LNCaP clone FGC (cell line): ENCODE measurements at places on chromosomes 6 and 20.

DNA sequence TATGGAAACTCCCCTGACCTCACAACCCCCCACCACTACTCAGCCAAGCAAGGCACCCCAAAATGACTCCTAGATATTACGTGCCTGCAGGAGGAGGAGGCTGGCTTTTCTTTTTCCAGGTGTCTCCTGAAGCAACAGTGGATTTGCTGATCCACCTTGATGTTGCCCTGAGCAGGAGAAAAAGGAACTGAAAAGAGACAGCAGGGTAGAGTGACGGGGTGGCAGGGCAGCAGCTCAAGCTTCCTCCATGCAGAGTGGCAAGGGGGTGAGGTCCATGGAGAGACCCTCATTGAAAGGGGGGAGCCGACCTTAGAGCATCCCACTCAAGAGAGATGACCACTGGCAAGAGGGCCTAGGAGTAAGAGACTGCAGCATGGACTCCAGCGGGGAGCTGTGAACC lies 112.0 kb upstream of the SIRPA start:
- DNase-seq = no peak

DNA sequence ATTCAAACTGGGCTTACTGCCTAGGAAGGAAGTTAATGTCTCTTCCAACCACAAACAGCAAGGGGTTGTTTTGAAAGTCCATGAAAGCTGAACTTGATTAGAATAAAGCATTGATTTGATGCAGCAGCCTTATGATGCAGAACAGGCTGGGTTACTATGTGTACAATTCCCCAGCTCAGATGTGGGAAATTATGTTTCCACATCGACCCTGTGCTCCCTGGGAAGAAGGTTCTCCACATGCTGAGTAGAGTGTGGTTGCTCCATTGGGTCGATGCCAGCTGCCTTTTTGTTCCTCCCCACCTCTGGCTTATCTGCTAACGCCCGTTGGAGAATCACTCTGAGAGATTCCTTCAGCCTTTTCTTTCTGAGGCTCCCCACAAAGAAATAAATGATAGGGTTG lies 1.2 kb downstream of the MAS1L start:
- no peak for DNase-seq

GRCh38 chr6:90079560-90080490 lies 185.6 kb downstream of the GJA10 start:
- no peak for DNase-seq

DNA sequence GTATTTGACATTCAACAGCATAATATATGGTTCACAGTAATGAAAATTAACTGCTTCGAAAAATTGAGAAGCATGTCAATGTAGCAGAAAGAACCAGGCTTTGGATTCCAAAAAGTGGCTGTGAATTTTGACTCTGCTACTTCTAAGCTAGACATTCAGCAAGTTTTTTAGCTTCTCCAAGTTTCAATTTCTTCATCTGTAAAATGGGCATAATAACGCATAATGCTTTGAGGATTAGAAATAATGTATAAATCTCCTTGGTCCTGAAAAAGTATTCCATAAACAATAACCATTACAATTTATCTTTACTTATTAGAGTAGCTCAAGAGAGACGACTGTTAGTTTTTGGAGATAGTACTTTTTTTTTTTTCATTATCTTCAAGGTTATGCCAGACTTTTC lies 7.7 kb downstream of the BLTP3A start:
- no peak for DNase-seq

GRCh38 chr6:4873928-4874327 lies 97.7 kb downstream of the CDYL start:
- no peak for DNase-seq

DNA sequence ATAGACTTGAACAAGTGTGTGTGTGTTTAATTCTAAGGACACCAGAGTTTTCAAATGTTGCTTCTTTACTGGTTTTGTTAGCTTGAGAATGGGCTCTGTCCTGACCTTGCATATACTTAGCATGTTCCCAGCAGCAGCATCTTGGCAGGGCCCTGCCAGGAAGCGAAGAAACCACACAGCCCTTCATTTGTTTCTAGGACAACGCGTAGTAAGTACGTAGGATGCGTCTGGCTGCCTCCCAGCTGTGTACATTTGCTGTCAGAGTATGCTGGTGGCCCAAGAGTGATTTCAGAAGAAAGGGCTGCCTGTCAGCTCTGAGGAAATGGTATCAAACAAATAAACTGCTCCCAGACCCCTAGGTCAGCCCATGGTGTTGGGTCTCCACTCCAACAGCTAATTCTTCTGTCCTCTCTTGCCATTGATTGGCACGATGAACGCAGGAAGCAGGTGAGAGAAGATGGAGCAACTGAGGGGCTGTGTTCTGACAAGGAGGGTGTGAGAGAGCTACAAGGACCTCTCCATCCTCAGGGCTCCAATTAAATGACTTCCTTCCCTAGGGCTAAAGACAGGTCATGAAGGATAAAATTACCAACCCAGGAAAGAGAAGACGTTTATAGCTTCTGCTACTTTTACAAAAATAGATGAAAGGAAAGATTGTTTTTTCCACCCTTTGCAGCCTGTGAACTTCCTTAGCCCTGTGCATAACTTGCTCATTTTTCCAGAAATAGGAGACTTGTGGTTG lies 55.9 kb upstream of the HDDC2 start:
- DNase-seq = no peak

GRCh38 chr6:159312206-159312605 lies 143.0 kb downstream of the FNDC1 start:
- DNase-seq = peak; percentile 7

GRCh38 chr20:33437141-33437911 lies 6.2 kb downstream of the SNTA1 start:
- DNase-seq = no peak

- DNase-seq = no peak
Observed at GRCh38 chr20:19648024-19648423, 110.0 kb upstream of the RIN2 start.

GRCh38 chr6:2449572-2449940 lies 204.2 kb upstream of the GMDS start:
- no peak for DNase-seq

GRCh38 chr6:87755708-87756671 lies 54.0 kb upstream of the AKIRIN2 start:
- DNase-seq = no peak

DNA sequence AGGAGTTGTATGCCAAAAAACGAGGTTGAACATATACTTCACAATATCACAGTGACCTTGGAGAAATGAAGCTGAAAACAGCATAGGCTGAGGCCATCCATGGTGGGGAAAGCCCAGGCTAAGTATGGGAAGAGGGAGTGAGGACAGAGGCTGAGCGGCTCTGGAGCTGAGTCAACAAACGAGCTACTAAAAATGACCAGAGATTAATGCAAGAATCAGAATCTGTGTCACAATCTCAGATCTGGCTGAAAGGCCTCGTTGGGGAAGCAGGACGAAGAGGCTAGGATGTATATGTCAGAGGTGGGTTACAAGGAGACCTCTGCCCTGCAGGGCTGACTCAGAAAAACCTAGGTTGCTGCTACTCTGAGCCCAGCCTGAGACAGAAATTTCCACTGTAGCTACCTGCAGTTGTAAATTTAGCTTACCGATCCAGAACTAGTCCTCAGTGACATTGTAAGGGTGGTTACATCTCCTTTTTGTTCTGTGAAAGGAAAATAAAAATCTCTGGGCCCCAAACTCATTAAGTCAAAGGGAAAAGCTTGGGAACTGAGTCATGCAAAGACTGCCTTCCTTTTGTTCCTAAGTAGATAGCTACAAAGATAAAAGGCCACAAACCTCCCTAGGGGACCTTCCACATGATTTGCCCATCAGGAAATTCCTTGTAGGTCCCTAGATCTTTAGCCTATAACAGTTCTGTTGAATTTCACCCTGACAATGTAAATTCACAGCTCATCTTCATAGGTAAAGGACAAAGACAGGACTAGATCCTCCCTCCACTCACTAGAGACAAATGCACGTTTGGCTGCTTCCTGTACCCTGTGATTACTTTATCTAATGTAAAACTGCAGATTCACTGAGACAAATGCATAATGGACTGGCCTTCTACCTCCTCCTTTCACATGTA lies 8.5 kb upstream of the TUBB2A start:
- no peak for DNase-seq

- DNase-seq = no peak
Observed at GRCh38 chr6:144008120-144008811, at the start of gene PLAGL1. PLAGL1 (minus strand) TSS chr6:144008259; CDS start chr6:143948136, 60,123 bp downstream.

DNA sequence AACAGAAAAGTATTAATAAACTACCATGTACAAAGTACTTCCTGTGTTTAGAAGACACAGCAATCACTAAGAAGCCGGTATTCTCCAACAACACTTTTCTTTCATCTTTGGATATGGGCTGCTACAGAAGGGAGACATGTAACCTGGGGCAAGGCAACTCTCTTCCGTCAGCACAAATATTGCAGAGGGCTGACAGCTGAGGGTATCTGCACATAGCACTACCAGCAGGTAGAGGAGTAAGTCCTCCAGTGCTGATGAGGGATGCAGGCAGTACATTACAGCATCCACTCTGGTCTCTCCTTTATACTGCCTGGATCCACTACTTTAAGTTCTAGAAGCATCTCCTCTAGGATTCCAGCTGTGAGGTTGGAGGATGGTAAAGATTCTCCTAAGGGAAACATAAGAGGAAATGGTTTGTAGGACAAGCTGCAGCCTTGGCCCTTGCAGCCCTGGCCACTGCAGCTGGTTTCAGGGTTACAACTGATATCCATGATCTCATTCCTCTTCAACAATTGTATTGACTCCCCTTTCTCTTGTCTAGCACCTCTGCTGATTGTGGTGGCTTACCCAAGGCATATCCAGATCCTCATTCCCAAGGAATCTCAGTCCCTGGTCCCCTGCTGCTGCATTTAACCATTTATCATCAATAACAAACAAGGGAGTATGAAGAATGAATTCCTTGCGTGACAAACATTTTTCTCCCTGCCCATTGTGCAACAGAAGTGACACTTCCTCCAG lies 110.7 kb upstream of the ADGRF1 start:
- no peak for DNase-seq

DNA sequence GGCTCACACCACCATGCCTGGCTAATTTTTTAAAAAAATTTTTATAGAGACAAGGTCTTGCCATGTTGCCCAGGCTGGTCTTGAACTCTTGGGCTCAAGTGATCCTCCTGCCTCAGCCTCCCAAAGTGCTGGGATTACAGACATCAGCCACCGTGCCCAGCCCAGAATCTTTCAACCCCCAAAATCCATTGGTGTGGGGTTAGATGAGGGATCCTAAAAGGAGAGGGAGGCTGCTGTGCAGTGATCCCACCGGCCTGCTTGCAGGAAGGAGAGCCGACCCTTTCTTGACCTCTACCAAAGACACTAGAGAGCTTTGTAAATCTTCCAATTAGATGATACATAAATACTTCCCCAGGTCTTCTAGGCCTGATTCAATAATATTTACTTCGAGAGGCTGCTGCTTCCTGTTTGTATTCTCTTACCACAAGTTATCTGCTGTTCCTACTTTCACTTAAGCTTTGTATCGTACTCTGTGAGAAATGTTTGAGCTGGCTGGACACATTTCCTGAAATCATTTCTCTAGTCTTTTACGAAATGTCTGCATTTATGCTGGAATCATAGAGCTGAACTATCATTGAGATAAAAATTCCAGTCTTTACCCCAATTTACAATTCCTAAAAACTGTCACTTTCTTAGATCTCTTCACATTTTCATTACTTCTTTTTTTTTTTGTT lies 49.3 kb upstream of the IER3 start:
- DNase-seq = no peak

GRCh38 chr20:14777591-14777990 lies 440.2 kb upstream of the FLRT3 start:
- no peak for DNase-seq

- no peak for DNase-seq
Observed at GRCh38 chr6:150866991-150867501, 1.5 kb downstream of the MTHFD1L start.

GRCh38 chr20:59735486-59735885 lies 131.1 kb downstream of the PHACTR3 start:
- no peak for DNase-seq

DNA sequence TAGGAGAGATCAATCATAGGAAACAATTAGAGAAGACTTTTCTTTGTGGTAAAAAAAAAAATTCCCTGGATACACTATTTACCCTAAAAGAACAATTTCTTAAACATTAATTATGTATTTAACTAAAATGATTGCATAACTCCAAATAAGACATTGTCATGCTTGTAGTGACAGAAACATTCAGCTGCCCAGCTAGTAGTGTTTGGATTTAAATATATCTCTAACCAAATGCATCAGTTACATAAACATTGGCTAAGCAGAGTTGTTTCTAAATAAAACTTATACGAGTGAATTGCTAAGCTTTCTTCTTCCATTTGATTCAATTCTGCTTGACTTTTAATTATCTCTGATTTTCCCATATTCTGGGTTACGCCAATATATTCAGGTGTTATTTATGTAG lies 23.7 kb downstream of the MLIP start:
- no peak for DNase-seq

DNA sequence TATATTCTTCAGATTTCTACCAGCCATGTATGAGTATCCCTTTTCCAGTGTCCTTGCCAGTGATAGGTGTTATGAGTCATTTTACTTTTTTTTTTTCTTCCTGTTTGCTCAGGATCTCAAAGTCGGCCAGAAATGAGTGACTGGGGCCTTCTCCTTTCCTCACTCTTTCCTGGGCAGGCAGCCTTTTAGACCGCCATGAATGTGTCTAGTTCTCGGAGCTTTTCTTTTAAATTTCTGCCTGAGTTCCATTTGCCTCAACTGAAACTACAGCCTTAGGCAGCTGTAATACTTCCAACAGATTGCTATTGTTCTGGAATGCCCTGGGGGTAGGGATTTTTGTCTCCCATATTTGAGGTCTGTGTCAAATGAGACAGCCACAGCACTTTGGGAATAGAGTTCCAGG lies 83.7 kb downstream of the STXBP5 start:
- no peak for DNase-seq

GRCh38 chr6:82006027-82006738 lies 241.4 kb downstream of the IBTK start:
- no peak for DNase-seq

GRCh38 chr6:54988576-54988975 lies 142.0 kb downstream of the FAM83B start:
- DNase-seq = no peak

DNA sequence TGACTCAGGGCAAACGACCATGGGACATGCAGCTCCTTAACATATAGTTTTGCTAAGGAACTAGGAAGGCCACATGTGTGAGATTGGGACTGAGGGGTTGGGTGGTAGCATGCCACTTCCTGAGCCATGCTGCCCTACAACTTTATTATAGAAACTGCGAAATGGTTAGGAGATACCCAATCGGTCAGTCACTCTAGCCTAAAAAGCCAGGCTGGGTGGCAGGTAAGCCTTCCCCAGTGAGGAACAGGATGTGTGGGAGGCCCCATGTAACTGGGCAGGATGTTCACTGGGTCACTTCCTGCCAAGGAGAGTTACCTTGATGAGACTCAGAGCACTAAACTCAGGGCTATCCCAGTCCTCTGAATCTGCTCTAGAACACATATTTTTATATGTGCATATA lies 123.5 kb downstream of the MAP3K7 start:
- no peak for DNase-seq

DNA sequence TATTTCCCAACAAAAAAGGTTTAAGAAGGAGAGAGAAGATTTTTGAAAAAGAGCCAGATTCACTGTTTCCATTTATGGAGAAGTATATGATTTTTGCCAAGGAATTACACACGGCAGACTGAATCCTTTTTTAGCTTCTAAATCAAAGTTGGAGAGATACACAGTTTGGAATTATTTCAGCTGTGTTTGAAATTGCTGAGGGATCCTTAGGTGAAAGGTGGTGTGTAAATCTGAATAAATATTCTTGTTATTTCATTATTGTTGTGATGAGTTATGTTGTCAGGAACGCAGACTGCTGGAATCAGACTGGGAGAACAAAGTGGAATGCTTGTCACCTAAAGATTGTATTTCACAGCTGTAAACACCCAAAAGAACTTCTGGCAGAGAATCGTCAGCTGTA lies 168.5 kb upstream of the AKIRIN2 start:
- no peak for DNase-seq
